Activated CD8-positive, alpha-beta memory T cell treated with anti-CD3 and anti-CD28 coated beads for 4 hours (primary cell): ENCODE measurements at places on chromosomes 12 and 14.
A peak's percentile ranks its signal among the peaks of the same experiment; 100 is the strongest.

- DNase-seq: no peak
Observed at GRCh38 chr12:4908684-4909409, 858 bp upstream of the KCNA1 start.

DNA sequence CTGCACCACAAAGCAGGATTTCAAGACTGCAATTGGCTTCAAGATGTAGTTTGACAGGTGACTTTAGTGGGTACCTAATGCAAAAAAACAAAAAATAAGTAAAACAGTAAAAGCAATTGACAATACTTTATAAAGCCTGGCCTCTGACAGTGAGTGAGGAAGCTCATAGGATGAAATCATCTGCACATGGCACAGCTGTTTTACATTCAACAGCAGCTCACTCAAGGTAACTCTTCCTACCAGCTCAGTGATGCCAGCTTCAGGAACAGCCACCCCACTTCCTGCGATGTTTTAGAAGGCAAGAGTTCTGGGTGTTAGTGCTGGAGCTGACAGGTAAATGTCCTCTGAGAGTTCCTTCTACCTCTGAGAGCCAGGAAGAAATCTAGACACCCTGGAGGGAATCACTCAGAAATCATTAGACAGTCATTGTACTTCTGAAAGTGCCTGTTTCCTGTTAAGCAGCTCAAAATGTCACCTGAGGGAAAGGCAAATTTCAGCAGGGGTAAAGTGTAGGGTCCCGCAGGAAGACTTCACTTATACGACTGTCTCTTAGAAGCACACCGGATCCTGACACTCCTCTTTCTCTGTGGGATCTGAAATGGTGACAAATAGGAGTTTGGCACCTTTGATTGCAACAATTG lies 99.9 kb downstream of the FOXN3 start:
- no peak for DNase-seq

DNA sequence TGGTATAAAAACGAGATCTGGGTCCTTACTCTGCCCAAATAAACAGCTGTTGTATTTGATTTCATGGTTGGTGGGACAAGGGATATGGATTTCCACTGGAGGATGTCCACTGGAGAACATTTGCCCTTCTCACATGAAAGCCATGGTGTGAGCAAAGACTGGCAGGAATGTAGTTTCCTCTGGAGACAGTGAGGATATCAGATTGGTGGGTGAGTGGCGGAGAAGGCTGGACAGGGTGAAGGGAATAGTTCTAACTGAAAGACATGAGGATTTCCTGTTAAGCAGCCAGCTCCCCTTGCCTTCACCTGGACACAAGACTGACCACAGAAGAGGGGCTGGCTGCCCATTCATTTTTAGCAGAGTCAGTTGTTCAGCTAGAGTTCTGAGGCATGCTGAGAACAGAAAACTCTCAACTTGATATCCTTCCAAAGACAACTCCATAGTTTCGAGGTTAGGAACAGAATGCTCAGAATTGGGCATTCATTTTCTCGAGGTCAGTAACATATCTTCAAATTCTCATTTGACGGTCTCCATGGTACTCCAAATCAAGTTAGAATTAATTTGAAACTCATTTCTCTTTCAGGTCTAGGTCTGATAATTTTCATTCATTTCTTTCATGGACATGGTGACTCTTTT lies 365.7 kb downstream of the LRIG3 start:
- DNase-seq: no peak

- no peak for DNase-seq
Observed at GRCh38 chr14:104595116-104595675, 9.4 kb downstream of the TMEM179 start.

DNA sequence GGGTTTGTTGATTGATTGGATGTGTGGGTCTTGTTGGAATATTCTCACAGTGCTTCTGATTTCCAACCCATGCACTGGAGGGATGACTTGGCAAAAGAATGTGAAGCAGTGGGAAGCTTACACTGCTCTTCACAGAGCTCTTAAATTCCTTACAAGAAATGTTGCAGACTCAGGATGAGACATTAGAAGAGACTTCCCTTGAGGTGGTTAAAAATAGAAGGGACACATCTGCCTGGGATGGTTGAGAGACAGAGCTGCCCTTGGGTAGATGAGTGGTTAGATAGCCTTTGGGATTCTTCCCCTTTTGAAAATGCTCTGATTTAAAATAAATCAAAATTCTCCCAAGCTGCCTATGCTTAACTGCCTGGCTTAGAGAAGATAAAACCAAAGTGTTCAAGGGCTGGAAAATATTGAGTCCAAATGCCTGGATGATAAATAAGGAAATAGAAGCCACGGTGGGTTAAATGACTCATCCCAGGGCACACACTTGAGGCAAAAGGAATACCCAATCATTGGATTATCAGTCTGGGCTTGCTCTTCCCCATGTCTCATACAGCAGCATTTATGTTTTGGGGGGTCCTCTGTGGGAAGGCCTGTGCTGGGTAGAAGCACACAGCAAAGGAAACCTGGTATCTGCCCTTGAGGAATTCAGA lies 264.3 kb downstream of the AKAP6 start:
- DNase-seq: no peak

DNA sequence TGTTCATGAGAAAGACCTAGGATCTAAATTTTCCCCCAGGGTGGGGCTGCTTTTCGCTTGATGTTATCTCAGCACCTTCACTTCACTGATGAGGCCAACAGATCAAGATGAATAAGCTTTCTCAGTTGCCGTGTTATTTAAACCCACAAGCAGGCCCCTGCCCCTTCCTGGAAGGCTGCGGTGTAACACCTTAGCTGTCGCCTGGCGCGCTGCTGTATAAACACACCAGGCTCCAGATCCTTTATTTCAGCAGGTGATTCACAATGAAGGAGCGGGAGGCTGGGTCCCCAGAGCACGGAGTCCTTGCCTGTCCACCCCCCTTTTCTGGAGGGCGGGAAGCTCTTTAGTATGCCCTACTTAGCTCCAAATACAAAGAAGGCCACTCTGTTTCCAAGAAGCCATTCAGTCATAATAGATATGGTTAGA lies 515.4 kb downstream of the FUT8 start:
- DNase-seq: peak; percentile 8

DNA sequence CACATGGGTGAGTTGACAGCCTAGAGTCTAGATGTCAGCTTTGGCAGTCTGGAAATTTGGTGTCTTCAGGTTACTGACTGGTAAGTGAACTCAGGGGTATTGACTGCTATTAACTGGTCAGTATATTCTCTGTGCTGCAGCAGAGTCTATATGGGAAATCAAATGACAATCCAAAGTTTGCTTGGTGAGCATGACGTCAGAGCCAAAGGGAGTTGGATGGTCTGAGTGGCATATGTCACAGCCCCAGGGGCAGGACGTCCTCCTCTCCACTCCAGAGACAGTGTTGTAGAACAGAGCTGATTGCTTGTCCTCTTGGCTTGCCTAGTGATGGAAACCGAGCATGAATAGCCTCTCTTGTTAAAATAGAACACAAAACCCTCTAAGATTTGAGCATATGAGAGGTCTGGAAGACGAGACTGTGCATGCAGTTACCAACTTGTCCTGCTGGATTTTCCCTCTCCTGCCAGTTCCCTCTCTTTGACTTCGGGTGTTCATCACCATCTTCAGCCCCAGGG lies 3.3 kb upstream of the TBC1D30 start:
- DNase-seq: no peak

DNA sequence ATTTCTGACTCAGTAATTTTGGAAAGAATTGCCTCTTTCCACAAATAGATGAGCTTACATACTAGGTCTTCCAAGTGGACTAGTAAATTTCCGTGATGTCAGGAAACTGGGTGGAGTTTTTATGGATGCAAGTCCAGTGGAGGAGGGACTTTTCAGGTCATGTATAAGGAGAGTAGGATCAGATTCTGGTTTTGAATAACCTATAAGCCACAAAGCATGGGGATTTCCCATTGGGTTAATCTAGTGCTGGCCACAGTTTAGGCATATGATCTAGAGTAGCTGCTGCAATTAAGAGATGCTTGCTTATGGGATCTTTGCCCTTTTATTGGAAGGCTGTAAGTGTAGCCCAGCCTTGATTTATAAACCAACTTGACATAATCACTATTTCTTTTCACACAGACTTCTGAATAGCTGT lies 33.8 kb downstream of the STK38L start:
- DNase-seq: no peak

DNA sequence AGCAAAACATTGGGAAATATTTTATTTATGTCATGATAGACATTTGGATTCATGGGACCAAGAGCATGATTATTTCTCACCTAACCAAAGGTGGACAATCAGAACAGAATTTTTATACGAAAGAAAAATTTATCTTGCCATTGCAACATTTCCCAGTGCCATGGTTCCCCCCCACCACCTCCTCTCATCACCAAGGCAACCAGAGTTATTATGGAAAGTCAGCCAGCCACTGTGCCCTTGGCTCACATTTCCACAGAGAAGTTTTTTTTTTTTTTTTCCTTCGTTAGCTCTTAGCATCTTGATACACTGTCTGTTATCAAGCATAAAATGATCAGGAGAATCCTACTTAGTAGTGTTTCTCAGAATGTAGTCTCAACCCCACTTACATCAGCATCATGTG lies 176.4 kb upstream of the TMTC1 start:
- DNase-seq: no peak

DNA sequence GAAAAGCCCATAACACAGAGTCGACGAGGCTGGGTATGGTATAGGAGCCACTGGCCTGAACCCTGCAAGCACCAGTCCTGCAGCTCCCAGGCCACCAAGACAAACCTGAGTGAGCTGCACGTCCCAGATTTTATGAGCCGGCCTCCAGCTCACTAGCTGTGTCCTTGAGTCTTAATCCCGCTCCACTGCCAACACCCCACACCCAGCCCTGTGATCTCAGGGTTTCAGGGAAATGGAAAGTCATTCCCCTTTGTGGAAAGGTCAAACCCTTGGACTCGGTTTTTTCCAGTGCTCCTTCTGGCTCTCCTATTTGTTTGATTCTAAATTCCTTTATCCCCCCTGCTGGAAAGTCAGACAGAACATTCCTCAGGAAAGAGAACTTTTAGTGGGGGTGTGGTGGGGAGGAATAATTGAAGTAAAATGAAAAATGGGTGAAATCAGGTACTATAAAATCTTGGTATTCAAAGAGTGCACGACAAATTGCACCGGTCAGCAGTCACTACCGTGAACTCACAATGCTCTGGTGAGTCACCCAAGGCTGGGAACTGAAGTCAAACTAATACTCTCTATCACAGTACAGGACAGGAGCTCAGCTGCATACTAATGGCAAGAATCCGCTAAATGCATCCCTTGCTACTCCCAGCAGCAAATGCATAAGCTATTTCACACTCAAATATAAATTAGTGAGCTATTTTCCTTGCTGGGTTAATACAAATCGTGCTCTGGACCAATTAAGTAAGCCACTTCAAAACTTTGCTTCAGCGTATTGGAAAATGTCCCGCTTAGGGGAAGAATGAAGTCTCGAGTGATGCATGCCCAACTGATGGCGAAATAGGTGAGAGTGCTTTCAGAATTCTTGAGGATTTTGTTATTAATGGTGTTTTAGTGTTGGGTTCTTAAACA lies 9.0 kb downstream of the PITPNM2 start:
- DNase-seq: no peak

DNA sequence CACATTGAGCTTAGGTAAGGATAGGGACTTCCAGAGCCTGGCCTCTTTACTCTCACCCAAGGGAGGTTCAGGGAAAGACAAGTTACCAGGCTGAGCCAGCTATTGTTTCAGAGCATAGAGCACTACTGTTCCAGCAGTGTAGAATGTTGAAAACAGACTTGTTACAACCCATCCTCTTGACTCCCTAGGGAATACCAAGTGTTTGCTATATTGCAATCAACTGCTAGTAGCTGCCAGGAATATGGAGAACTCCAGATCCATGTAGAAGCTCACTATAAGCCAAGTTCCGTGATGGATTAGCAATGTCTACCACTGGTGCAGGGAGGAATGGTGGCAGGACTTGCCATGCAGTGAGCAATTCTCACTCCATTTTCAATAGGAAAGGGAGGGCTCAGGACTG lies 199.8 kb upstream of the RBM19 start:
- DNase-seq: no peak

- DNase-seq: no peak
Observed at GRCh38 chr12:8156845-8157244, at the start of gene ZNF705A. TSS of gene ZNF705A (plus strand) at chr12:8157015. CDS start at chr12:8172626, 15,611 bp downstream.

- DNase-seq: no peak
Observed at GRCh38 chr12:61991661-61992060, 268.5 kb upstream of the USP15 start.

DNA sequence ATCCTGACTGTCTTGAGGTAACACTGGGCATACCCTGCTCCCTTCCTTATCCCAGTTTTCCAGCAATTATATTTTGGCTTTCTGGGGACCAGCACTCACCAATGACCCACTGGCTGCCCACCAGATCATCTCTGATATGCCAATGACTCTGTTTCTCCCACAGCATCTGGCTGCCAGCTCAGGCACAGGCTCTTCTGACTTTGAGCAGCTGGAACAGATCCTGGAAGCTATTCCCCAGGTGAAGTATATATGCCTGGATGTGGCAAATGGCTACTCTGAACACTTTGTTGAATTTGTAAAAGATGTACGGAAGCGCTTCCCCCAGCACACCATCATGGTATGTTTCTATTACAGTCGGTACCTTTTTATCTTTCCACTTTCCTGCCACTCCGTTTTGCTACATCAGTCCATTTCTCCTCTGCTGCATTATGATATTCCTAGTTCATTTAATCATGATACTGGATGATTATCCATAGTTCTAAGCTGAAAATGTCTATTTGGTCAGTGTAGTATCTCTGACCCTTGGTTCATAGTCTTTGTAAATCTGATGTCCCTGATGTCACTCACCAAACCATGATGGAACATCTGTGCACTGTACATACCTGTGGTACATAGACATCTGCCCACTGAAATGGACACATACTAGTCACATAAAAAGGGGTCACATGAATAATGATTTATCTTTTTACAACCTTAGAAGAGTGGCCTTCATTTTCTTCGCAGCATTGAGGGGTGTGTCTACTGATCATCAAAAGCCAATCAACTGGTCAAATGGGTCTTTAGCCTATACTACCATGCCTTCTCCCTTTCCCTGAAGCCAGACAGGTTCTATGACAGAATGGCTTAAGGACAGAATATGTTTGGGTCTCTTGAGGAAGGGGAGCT lies 3.3 kb downstream of the GMPR2 start:
- no peak for DNase-seq

GRCh38 chr12:68932961-68933893 lies at the start of gene CPM:
TSS of gene CPM (minus strand) at chr12:68933171. CDS start at chr12:68932837, 334 bp downstream.
- peak; percentile 21 for DNase-seq

- no peak for DNase-seq
Observed at GRCh38 chr14:104254735-104255400, 116.5 kb downstream of the KIF26A start.

DNA sequence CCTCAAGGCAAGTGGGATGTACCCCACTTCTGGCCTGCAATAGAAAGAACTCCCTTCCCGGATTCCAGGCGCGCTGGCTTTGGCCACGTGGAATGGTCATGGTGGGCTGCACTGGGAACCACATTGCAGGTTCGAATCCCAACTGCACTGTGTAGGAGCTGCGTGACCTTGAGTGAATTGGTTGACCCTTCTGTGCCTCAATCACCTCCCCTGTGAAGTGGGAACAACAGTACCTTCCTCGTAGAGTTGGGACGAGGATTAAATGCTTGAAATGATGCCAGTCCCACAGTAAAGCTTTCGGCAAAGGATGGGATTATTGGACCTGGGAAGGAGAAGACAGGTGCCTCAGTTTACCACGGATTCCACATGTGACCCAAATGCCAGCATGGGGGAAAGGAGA lies 36.8 kb upstream of the MYL2 start:
- DNase-seq: no peak
